Activated CD4-positive, alpha-beta T cell treated with anti-CD3 and anti-CD28 coated beads, Interleukin-2, amount 10 ng/mL, durations not matched to agents 7 days and 5 days (primary cell): ENCODE measurements at places on chromosomes 2 and 18.

- no peak overlapping the region for H3K4me3 ChIP-seq
- H3K27me3 ChIP-seq = no peaks in the 10 kb centered on the region
- peaks cover 43% of the 10 kb centered on the region for H3K36me3 ChIP-seq
- DNase-seq = peak; percentile 55
These were observed 27.3 kb downstream of the LPIN2 start for GRCh38 chr18:2985628-2986027.

GRCh38 chr18:22667616-22668422 is 250.1 kb upstream of the CTAGE1 start:
- H3K4me1 ChIP-seq = no peaks in the 10 kb centered on the region
- no peak overlapping the region for H3K4me3 ChIP-seq
- H3K27me3 ChIP-seq = no peaks in the 10 kb centered on the region
- H3K27ac ChIP-seq = no peak overlapping the region
- no peaks in the 10 kb centered on the region for H3K36me3 ChIP-seq

GRCh38 chr2:229118927-229119326 is 152.2 kb downstream of the PID1 start:
- H3K27me3 ChIP-seq = no peaks in the 10 kb centered on the region
- DNase-seq = no peak
- H3K27ac ChIP-seq = no peak overlapping the region
- H3K4me1 ChIP-seq = no peaks in the 10 kb centered on the region

DNA sequence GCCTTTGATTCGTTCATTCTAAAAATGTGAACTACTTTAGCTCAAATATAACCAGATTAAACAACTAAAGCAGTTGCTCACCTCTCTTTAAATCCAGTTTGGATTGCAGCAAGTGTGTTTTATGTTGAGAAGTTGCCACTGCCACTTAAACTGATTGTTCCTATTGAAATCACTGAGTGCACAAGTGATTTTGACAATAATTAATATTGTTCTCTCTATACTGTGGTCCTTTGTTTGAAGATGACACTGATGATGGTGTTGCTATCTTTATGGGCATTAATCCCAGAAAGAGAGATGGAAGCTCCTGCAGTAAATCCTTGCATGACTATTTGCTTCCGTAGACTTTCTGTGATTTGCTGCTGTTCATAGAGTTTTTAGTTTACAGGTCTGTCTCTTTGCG is 251.4 kb upstream of the ZEB2 start:
- H3K4me1 ChIP-seq = no peaks in the 10 kb centered on the region
- no peaks in the 10 kb centered on the region for H3K36me3 ChIP-seq
- no peak for DNase-seq
- H3K27ac ChIP-seq = no peak overlapping the region
- H3K4me3 ChIP-seq = no peak overlapping the region
